ENCODE measurements at places on chromosomes 6 and 20.
A peak's percentile ranks its signal among the peaks of the same experiment; 100 is the strongest.

- DNase-seq: no peak
Measured at GRCh38 chr6:156449128-156449527, 328.1 kb upstream of the ARID1B start.

DNA sequence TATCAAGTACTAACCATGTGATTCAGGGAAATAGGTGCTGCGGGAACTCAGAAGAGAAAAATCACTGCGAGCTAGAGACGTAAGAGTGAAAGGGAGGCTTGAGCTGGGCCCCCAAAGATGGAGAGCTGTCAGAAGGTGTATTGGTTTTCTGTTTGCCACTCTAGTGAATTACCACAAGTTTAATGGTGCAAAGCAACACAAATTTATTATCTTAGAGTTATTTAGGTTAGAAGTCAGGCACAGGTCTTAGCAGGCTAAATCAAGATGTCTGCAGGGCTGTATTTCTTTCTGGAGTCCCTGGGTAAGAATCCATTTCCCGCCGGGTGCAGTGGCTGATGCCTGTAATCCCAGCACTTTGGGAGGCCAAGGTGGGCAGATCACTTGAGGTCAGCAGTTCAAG, 2.5 kb downstream of the ZSWIM3 start:
- no peak for DNase-seq

DNA sequence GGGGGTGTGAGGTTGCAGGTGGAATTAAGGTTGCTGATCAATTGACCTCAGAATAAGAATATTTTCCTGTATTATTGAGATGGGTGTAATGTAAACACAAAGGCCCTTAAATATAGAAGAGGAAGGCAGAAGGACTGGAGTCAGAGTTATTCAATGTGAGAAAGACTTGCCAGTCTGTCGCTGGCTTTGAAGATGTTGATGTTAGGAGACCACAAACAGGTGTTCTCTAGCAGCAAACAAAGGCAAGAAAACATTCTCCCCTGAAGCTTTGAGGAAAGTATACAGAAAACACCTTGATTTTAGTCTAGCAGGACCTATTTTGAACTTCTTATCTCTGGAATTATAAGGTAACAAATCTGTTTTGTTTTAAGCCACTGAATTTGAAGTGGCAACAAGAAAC, 138.9 kb upstream of the PTPRK start:
- no peak for DNase-seq

- no peak for DNase-seq
Measured at GRCh38 chr6:162713974-162714780, 13.4 kb downstream of the PRKN start.

GRCh38 chr20:37914367-37914671, 11.4 kb downstream of the VSTM2L start:
- no peak for DNase-seq

- DNase-seq: no peak
Measured at GRCh38 chr20:19022791-19023448, 189.5 kb upstream of the SLC24A3 start.

- DNase-seq: no peak
Measured at GRCh38 chr6:25768566-25768965, 14.0 kb downstream of the SLC17A4 start.

GRCh38 chr6:136317021-136317694, 27.5 kb upstream of the BCLAF1 start:
- DNase-seq: peak; percentile 9

- no peak for DNase-seq
Measured at GRCh38 chr20:19737025-19737424, 21.0 kb upstream of the RIN2 start.

- DNase-seq: no peak
Measured at GRCh38 chr6:113144117-113144516, 713.0 kb upstream of the MARCKS start.

- DNase-seq: no peak
Measured at GRCh38 chr6:127073222-127073621, 45.2 kb upstream of the RSPO3 start.

DNA sequence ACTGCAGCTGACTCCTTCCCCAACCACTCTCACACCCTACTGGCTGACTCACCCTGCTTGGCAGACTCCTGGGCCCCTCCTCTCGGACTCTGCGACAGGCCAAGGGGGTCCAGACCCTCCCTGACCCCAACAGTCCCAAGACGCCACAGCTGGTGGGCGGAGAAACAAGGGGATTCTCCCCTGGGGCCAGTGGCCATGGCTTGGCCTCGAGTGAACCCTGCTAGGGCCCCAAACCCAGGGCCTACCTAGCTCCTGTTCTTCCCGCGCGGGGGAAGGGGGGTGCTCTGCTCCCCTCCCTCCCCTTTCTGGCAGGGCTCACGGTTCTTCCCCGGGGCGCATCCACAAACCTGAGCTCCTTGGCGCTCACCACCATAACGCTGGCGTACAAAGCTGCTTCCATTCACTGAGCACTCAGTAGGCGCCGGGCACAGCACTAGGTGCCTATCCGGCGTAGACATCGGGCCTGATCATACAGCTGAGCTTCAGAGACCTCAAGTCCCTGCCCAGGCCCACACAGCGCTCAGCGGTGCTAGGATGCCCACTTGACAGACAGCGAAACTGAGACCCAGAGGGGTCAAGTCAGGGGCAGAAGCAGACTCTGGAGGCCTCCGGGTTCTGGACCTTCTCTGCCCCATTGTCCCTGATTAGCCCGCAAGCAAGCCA, 597 bp downstream of the ADA start:
- no peak for DNase-seq

GRCh38 chr6:23091795-23092194, 522.4 kb downstream of the HDGFL1 start:
- DNase-seq: no peak

DNA sequence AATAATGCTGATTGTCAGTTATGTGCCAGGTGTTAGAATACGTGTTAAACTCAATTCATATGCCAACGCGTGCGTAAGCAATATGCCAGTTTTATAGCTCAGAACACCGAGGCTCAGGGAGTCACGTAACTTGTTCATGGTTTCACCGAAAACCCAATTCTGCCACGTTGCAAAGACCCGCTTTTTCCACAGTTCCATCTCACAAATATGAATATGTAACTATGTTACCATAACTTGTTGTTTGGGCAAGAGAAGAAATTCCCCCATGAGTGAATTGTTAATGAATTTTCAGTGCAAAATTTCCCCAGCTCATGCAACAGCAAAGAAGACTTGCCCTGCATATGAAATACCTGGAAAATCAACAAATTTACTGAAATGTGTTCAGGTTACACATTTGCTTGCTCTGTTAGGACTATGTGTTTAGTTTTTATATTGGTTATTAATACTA, 30.1 kb downstream of the SF3B5 start:
- no peak for DNase-seq

DNA sequence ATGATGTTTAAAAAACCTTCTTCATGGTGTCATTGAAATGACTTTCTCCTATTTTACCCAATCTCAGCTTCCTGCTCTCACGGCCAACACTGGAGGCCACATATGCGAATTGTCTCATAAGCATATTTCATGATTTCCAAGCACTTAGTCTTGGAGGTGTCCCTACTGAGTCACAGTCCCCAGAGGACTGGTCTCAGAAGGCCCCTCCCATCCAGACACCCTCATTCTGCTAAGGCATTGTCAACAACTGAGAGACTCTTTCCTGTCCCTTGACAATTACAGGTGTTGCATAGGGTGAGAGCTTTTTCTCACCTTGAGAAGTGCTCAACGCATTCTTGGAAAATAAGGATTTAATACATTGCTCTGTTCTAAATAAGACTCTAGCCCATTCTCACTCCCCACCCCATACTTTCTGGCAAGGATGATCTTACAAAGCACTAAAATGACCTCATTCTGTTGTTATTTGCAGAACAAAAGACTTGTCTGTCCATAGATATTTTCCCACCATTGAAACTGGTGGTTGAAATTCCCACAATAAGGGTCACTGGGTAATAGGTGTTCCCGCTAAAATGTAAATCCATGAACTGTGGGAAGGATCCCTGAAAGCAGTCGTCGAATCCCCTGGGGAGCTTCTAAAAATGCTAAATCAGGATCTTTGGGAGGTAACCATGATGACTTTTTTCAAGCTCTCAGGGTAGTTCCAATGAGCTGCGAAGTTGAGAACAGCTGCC, 32.3 kb upstream of the SLC22A23 start:
- DNase-seq: no peak

DNA sequence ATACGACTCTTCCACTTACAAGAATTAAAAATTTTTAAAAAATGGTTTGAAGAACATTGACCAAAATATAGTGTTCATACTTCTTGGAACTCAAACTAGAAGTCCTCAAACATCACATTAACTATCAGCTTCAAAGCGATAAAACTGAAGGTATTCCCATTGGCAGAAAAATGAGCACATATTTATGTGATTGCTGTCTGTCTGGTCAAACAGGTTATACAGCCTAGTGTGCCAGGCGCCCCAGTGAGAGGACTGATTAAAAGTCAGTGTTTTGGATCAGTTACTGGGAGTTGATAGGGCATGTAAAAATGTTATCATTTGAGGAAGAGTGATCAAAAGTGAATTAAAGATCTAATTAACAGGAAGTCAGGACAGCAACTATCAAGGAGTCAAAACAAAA, 738.8 kb downstream of the HDGFL1 start:
- no peak for DNase-seq
